ENCODE measurements at places on chromosomes 6 and 20.

DNA sequence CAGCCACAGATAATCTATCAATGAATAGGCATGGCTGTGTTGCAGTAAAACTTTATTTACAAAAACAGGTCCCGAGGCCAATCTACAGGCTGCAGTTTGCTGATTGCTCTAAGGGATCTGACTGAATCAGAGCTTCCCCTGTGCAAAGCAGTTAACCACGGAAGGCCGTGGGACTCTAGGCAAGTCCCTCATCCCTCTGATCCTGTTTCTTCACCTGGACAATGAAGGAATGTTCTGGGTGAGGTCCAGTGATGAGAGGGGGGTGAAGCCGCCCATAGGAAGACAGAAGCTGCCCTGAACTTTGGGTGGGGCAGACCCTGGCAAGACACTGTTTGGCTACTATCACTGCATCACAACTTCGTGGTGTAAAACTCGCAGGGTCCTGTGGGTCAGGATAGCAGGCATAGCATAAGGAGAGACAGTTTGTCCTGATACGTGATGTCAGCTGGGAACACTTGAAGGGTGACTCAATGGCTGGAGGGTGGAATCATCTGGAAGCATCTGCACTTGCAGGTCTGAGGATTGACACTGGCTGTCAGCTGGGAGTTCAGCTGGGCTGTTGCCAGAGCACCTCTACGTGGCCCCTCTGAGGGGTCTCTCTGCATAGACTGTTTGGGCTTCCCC is 33.3 kb upstream of the TGM2 start:
- DNase-seq, result no peak

DNA sequence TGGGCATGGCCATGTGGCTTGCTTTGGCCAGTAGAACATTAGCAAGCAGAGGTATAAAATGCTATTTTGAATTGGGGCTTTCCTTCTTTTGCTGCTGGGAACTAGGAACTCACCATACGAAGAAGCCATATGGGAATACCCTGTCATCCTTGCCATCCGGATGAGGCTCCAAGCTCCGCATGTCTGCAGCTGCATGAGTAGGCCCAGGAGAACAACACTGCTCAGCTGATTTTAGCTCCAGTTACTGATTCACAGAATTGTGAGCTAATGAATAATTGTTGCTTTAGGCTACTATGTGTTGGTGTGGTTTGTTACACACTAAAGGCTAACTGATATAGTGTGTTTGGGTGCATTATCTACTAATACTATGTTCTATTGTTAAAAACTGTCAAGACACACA is 2.7 kb upstream of the PLCB4 start:
- no peak for DNase-seq

DNA sequence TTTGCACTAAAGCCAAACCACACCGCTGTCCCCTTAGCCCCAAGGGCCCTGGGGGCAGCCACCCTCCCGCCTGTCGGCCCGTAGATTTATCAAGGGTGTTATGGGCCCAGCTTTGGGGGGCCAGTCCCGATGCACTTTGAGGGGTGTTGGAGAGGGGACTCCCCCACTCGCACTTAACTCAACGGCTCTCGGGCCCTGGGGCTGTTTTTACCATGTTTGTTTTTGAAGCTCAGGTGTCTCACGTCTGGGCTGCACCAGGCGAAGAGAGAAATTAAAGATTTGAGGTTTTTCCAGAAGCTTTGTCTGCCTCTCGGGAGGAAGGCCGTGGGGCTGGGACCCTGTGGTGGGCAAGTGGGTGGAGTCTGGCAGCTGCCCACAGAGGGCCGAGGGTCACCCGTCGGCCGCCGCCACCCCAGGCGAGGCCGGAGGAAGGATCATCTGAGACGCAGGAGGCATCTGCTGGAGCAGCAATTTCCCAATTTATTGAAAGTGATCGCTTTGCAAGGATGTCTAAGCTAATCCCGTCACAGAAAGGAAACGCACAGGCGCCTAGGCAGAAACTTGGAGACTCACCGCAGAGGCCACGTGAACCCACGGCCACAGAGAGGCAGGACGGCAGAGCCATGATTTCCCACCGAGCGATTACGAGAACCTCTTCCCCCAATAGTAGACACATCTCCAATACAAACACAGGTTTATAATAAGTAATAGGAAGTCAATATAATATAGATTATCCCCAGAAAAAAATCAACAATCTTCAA is 3.8 kb downstream of the SLC2A4RG start:
- DNase-seq, result no peak

DNA sequence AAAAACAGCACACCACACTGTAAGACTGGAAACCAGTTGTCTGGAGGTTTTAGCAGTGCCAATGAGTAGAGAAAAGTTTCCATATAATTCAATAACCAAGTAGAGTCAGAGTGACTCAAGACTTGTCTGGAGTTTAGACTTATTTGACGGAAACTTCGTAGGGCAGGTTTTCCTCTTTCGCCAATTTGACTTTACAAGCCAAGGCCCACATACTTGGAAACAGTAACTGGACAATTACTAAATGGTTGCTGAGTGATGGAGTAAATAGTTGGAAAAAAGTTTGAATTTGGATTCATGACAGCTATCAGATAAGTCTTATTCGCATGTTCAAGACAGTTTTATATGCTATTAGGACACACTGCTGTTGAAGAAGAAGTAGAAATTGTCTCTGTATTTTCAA is 48.1 kb upstream of the CTAGE9 start:
- DNase-seq, result no peak

DNA sequence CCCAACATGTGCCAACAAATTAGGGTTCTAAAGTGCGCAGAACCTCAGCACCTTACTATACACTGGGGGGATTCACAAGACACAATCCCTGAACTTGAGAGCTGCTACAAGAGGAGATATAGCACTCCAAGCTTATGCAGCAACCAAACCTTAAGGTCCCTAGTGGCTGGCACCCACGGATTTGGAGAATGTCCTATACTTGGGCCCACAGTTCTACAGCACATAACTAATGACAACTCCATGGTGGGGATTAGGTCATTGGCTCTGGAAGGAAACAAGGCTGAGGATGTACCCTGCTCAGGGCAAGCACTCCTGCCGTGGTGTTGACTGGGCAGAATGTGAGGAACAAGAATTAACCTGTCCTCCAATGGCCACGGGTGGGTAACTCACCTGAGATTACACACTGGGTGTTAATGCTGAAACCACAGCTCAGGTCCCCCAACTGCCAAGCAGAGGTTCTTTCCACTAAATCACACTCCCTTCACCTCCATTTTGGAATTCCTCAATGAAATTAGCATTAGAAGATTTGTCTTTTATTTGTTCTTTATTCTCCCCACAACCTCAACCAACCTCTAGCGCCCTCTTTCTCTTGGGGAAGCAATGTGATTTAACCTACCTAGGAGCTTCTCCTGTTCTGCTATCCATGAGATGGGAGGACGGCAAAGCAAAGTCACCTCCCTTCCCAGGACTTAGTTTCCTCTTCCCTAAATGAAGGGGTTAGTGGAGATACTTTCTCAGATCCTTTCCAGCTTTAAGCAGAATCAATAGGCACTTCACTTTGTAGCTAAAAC is 32.0 kb downstream of the TRERF1 start:
- no peak for DNase-seq

- DNase-seq, result peak; percentile 46
These were observed 514 bp downstream of the TCFL5 start for GRCh38 chr20:62860924-62861691.

GRCh38 chr6:69578361-69578890 is 218.4 kb downstream of the LMBRD1 start:
- no peak for DNase-seq

GRCh38 chr20:64188682-64189529 is 24.7 kb downstream of the MYT1 start:
- DNase-seq, result no peak

- no peak for DNase-seq
These were observed 22.3 kb upstream of the IER3 start for GRCh38 chr6:30766461-30767157.

DNA sequence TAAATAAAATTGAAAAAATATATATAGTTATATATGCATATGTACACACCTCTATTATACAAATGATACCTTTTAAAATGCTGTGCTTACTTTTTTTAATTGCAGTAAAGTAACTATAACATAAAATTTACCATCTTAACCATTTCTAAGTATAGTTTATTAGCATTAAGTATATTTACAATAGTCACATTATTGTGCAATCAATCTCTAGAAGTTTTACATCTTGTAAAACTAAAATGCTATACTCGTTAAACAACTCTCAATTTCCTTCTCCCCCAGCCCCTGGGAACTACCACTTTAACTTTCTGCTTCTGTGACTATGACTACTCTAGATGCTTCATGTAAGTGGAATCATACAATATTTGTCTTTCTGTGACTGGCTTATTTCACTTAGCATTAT is 146.7 kb upstream of the DST start:
- no peak for DNase-seq
